ENCODE measurements at places on chromosomes 3 and 15.

DNA sequence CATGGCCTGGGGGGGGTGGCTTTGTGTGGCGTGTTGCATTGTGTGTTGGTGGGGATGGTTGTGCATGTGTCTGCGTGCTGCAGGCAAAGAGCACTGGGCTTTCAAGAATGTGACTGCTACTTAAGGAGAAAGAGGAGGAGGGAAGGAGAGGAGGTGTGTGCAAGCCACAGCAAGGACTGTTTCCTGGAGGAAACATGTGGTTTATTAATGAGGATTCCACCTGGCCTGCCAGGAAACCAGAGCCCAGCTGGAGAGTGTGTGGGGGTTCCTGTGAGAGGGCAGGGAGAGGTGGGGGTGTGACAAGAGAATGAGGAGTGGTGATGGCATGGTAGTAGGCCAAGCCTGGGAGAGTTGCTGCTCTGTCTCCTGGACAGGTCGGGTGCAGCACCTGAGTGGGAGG, 258.1 kb upstream of the ROPN1 start:
- DNase-seq: no peak

GRCh38 chr15:47431501-47431900, 285.8 kb upstream of the SEMA6D start:
- no peak for DNase-seq

DNA sequence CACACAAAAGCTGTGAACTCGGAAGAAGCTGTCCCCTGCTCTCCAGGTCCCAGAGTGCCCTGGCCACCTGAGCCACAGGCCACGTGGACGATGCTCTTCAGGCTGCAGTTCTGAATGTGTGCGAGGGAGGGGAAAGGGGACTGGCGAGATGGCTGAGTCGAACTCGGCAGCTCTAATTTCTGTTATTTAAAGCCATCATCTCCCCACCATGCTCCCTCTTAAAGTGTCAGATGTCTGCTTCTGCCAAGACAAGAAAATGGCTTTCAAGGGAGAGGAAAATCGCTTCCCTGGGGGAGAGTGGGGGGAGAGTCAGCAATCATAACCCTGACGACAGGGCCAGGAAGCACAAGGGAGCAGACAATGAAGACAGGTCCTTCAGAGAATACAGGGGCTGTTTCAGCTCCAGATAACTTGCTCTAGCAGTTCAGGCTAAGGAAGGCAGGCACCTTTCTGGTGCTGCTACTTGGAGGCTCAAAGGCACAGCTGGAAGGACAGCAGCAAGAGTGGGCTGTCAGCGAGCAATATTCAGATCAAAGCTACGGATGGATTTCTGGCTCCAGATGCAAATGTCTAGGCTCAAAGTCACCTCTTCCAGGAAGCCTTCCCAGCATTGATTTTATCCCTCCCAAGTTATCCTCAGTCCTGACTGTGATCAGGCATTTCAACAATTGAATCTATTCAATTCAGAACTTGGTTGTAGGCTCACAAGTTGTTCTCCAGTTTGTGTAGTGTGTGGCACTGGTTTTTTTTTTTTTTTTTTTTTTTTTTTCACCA, 15.5 kb upstream of the CCDC33 start:
- no peak for DNase-seq

DNA sequence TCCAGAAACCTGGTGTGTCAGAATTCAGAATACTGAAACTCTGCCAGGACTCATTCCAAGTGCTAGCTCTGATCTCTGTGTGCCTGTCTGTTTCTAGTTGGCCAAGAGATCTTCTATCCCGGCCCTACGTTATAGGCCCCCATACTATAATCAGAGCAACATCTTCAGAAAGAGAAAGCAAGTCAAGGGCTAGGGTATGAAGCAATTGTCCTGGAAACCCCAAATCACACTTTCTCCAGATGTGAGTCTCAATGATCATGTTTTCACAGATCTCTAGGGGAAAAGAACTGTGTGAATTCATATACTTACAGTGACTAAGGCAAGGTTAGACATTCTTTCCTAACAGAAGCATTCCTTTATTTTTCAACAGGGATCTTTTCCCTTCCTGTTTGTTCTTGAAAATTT, 309.7 kb downstream of the SLC9A9 start:
- no peak for DNase-seq

DNA sequence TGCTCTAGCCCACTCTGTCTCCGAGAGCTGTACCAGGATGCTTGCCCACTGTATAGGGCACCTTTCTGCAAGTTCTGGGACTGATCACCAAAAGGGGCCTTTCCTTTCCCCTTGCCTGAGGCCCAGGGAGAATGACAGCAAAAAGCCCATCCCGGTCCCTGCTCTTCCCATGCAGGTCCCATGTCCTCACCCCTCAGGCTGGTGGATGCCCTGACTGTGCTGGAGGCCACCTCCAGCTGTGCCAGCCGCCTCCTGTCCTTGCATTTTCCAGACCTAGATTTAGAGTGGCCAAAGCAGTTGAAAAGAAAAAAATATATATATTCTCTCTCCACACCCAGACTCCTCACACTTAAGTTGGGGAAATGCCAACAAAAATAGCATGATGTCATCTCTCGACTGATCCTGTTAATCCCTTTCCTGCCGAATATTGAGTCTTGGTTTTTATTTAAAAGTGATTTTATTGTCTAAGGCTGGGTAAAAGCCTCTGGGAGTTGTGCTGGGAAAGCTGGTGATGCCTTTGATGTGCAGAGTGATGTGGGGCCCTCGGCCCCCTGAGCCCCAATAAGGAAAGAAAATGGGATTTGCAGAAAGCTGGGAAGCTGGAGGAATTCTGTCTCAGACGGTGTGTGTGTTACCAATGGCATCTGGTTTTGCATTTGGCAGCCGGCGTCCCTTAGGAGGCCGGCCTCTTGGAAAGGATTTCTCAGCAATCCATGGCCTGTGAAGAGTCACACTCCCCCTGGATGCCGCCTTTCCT, 29.3 kb upstream of the TPM1 start:
- no peak for DNase-seq

DNA sequence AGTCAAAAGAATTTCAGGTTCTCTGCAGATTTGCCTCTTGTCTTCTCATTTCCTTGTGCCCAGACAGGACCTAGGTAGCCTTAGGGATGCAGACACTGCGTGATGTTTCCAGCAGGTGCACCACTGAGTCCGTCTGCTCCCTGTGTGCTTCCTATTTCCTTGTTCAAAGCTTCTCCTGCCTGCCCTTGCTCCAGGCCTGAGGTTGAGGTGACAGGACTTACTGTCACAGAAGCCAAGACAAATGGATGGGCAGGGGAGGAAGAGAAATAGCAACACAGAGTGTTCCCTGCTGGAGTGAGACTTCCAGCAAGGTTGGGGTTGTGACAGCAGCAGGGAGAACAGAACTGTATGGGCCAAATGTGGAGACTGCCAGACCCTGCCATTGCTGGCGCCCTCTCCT, 199.4 kb downstream of the MYRIP start:
- DNase-seq: no peak

All from stimulated activated CD8-positive, alpha-beta memory T cell treated with anti-CD3 and anti-CD28 coated beads, Interleukin-15, amount 100 ng/mL, for 1 hour (primary cell).